ENCODE measurements at places on chromosomes 7 and 10. TPM values are rescaled to one million over a fixed set of nuclear protein-coding genes. Genes with fewer than 3 reads are reported as not detected.

Gene PPP1R3C
- total RNA-seq, result 2.1 TPM

Gene IFIT3
- 5.3 TPM for total RNA-seq

Gene MOGAT3
- not detected for total RNA-seq

Gene HOXA5
- 20.1 TPM for total RNA-seq

- DNase-seq, result no peak
Observed at GRCh38 chr7:66907731-66908130, 13.3 kb upstream of the TMEM248 start.

DNA sequence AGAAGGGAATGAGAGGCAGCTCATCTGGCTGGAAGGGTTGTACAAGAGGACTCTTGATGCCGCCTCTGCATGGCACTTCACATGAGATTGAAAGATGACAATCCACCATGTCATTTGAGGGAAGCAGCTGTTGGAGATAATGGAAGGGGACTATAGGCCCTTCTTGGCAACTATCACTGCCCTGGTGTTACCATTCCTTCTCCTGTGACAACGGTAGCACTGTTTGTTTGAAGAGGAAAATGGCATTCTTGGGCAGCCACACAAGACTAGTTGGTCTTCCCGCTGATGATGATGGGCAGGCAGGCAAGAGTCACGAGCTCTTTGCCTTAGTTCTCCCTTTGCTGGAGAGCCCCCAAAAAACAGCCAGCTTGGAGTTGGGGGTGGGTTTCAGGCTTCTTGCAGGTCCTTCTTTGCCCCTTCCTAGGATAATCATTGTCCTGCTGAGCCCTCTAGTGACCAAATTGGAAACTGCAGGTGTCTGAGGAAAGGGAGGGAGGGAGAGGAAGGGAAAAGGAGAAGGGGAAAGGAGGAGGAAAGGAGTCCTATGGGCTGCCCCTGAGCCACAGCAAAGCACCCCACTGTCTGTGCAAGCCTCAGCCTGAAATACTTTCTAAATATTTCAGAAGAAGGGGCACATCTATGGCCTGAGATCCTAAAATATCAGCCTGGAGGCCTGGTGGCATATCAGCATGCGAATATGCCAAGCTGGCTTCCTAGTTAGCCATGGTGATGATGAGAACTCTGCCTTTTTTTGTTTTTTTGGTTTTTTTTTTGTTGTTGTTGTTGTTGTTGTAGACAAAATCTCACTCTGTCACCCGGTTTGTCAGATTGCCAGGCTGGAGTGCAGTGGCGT is 165.6 kb upstream of the KMT2E start:
- no peak for DNase-seq

Measured in epithelial cell of proximal tubule (primary cell).